ENCODE measurements at places on chromosomes 13 and 19.

DNA sequence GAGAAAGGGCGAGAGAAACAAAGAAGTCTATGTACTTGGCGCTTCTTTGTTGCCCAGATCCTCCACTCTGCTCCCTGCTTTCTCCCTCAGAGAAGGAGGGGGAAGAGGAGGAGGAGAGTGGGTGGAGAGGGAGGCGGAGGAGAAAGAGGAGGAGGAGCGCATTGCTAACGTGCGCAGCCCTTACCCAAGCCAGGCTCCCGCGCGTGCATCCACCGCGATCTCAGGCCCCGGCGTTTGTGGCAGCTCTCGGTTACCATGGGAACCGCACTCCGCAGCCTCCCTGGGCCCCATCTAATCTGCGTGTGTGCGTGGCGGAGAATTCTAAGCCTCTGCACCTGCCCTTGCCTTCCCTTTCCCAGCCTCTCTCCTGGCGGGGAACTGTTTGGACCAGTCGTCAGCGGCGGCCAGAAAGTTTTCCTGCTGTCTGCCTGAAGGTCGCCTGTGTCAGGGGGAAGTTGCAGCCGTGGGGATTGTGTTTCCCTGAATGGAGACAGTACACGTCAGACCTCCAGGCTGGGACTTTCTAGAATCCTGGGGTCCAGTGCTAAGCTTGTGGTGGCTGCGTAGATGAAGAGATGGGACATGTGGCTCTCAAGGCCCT is at the start of gene ERICH6B:
Gene ERICH6B (minus strand): TSS at position 239 of the 601 bp plus-strand sequence. CDS start 18,734 bp downstream, outside the sequence.
- DNase-seq: no peak

DNA sequence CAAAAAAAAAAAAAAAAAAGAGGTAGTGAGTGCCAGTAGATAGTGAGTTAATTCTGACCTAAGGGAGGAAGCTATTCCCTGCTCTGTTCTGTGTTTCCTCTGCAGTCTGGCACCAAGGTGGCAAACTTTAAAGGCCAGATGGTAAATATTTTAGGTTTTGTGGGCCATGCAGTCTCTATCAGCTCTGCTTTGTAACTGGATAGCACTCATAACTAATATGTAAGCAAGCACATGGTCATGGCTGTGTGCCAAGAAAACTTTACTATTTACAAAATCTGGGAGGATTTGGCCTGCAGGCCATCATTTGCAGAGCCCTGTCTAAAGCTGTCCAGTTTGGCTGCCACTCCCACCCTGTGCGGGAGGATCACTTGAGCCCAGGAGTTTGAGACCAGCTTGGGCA is 4.3 kb downstream of the PIN1 start:
- DNase-seq: no peak

DNA sequence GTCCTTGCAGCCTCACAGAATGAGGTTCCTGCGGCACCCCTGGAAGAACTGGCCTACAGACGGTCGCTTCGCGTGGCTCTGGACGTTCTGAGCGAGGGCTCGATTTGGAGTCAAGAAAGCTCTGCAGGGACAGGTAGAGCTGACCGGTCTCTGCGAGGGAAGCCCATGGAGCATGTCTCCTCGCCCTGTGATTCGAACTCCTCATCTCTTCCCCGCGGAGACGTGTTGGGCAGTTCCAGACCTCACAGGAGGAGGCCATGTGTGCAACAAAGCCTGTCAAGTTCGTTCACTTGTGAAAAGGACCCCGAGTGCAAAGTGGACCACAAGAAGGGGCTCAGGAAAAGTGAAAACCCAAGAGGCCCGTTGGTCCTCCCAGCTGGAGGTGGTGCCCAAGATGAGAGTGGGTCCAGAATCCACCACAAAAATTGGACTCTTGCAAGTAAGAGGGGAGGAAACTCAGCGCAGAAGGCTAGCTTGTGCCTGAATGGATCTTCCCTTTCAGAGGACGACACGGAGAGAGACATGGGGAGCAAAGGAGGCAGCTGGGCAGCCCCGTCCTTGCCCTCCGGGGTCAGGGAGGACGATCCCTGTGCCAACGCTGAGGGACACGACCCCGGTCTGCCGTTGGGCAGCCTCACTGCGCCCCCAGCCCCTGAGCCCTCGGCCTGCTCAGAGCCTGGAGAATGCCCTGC is 23.4 kb upstream of the NDUFS7 start:
- DNase-seq: no peak

DNA sequence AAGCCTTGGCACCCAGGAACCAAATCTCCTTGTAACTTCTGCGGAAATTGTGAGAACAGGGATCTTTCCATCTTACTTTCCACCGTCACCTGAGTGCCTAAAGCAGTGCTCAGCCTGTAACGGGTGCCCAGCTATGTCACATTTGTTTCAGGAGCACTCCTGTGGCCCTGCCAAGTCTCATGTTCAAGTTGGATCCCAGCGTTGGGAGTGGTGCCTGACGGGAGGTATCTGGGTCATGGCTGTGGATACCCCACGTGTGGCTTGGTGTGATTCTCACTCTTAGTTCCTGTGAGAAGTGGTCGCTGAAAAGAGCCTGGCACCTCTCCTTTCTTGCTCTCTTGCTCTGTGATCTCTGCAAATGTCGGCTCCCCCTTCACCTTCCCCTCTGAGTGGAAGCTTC is 114.9 kb downstream of the UQCRFS1 start:
- no peak for DNase-seq

DNA sequence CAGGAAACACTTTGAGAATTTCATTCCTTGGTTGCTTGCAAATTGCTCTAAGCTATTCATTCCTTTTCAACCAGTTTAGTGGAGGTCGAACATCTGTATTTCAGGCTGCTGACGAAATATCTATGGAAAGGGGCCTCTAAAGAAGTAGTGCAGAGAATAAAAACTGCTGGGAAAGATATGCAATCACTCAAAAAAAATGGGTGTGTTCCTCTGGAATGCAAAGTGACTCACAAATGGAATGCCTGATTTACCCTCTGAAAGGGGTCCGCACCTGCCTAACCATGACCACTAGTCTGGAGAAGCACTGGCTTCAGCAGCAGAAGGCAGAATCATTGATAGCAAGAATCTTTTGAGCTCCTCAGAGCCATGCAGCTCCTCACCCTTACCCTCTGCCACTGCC is 129.4 kb downstream of the PCDH9 start:
- no peak for DNase-seq

GRCh38 chr13:25739376-25739775 is 312.4 kb downstream of the SHISA2 start:
- no peak for DNase-seq

GRCh38 chr19:58361900-58362271 is 665 bp downstream of the ZNF497 start:
- DNase-seq: no peak

DNA sequence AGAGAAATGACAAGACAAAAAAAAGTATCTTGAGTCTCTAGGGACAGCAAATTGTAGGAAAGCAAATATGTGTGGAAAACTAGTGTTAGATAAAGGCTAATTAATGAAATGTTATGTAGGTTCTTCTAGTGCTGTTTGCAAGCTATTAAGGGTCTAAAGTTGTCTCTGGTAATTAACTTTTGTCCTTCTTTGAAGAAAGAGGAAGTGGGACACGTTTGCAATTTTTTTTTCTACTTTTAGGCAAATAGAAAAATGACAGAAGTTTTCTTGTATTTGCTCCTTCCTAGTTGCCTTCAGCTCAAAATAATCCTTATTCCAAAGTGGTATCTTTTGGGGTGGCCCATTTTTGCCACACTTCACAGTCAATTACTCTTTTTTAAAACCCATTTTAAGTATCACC is 1877.7 kb upstream of the PRR20A start:
- DNase-seq: no peak

DNA sequence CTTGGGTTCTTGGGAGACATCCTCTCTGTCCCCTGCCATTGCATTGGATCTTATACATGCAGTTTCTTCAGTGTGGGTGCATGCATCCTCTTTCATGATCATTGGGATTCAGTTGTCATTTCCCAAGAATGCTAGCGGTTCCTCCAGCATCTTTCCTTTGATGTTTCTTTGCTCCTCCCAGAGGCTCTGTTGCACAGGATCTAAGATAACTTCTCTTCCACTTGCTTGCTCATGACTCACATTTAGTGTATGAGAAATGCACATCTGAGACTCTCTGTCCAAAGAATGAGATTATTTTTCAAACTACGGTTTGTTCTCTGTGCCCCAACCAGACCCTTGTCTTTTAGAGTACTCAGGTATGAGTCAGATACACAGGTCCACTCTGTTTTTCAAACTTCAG is 197.1 kb downstream of the NDFIP2 start:
- no peak for DNase-seq

- no peak for DNase-seq
Measured at GRCh38 chr13:80530191-80530590, 189.3 kb upstream of the SPRY2 start.

DNA sequence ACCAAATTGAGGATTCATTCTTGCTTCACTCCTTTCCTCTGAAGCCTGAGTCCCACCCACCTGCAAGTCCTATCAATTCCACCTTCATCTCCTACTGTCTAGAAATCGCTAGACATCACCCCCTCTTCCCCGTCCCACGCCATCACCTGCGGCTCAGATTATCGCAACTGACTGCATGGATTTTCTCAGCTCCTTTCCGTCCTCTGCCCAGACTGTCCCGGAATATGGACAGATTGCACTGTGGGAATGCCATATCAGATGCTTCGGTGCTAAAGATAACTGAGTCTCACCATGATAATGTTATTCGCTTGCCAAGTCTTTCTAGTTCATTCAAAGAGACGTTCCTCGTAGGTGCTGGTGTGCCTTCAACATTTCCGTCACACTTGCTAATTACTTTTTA is 66.4 kb upstream of the USP29 start:
- DNase-seq: no peak
